Aorta (tissue), 5 donors: ENCODE measurements at places on chromosomes 6 and 20. TPM values are rescaled to one million over a fixed set of nuclear protein-coding genes. Genes with fewer than 3 reads are reported as not detected.

The TMC2 gene
- 0.15 TPM for total RNA-seq

The SYNGAP1 gene
- total RNA-seq, result 39.4 TPM

- H3K36me3 ChIP-seq, result no peaks in the 10 kb centered on the region
- peak overlapping the region; percentile 9 for H3K27ac ChIP-seq
- peaks cover 2% of the 10 kb centered on the region for H3K4me1 ChIP-seq
Measured at GRCh38 chr20:17565169-17565845, 4.6 kb upstream of the DSTN start.

GRCh38 chr6:140209775-140210174, 835.3 kb upstream of the CITED2 start:
- no peak for DNase-seq
- no peaks in the 10 kb centered on the region for H3K27me3 ChIP-seq
- no peak overlapping the region for H3K27ac ChIP-seq
- H3K4me1 ChIP-seq, result no peaks in the 10 kb centered on the region
- no peaks in the 10 kb centered on the region for H3K36me3 ChIP-seq
- no peak overlapping the region for H3K4me3 ChIP-seq

DNA sequence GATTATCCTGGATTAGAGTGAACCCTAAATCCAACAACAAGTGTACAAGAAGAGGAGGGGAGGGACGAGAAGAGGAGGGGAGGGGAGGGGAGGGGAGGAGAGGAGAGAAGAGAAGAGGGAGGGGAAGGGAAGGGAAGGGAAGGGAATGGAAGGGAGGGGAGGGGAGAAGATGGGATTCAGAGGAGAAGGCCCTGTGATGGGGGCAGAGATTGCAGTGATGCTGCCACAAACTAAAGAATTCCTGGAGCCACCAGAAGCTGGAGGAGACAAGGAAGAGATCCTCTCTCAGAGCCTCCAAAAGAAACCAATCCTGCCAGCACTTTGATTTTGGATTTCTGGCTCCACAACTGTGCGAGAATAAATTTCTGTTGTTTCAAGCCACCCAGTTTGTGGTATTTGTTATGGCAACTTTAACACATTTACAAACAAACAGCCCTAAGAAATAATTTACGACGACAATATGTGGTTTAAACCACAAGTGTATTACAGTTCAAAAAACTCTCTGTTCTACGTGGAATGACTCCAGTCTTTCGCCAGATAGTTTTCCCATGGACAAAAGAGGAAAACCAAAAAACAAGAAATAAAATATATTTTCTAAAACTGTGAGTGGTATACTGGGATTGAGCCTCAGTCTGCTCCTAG, 235.4 kb downstream of the HDGFL1 start:
- H3K4me3 ChIP-seq, result no peak overlapping the region
- peaks cover 3% of the 10 kb centered on the region for H3K4me1 ChIP-seq
- H3K27ac ChIP-seq, result no peak overlapping the region
- H3K27me3 ChIP-seq, result no peaks in the 10 kb centered on the region
- no peak for DNase-seq

DNA sequence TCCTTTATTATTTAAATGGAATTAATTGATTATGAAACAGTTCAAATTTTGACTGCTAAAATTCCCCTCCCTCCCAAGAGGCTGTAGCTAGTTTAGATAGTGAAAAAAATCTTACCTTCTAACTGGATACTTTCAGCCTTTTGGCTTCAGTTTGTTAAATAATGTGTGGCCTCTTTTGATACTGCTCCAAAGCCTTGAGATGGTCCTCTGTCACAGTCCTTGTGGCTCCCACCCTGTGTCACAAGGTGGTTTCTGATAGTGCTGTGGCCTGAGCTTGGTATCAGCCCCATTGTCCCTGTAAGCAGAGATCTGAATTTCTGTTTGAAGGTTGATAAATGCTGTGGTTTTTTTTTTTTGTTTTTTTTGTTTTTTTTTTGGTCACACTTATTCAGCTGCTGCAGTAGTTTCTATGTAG, 20.8 kb downstream of the PANK2 start:
- no peak overlapping the region for H3K4me3 ChIP-seq
- H3K27me3 ChIP-seq, result no peaks in the 10 kb centered on the region
- H3K36me3 ChIP-seq, result peaks cover 2% of the 10 kb centered on the region
- peaks cover 8% of the 10 kb centered on the region for H3K4me1 ChIP-seq
- no peak for DNase-seq
